ENCODE measurements at places on chromosomes 3 and 15.

GRCh38 chr15:78108300-78109084, 16.1 kb downstream of the SH2D7 start:
- DNase-seq: peak; percentile 66

GRCh38 chr3:127851899-127852298, 29.6 kb upstream of the MGLL start:
- no peak for DNase-seq

DNA sequence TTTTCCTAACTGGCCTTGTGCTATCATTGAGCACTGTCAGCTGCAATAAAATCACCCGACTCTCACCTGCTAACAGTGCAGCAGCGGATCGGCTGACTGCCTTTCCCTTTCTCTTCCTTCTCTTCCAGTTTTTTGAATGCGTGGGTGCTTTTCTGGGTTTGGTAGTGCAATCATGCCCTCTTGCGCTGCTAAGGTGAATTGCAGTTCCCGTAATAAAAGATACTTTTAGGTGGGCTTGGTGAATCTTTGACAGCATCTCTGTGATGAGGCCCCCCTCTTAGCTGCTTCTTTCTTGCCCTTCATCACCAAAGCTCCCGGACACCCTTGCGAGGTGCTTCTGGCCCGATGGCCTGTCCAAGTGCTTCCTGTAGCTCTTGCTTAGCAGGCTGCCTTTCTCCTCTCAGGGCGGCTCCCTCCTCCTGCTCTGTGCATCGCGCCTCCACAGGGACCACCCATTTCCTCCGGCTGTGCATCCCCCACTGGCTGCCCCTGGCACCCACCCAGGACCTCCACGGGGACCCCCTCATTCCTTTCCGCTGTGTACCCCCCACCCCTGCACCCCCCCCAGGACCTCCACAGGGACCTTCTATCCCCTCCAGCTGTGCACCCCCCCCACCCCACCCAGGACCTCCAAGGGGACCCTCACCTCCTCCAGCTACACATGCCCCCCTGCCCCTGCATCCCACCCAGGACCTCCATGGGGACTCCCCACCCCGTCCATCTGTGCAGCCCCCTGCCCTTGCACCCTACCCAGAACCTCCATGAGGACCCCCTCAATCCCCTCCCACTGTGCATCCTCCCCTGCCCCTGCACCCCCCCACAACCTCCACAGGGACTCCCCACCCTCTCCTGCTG, 50.8 kb upstream of the RPL32 start:
- DNase-seq: no peak

DNA sequence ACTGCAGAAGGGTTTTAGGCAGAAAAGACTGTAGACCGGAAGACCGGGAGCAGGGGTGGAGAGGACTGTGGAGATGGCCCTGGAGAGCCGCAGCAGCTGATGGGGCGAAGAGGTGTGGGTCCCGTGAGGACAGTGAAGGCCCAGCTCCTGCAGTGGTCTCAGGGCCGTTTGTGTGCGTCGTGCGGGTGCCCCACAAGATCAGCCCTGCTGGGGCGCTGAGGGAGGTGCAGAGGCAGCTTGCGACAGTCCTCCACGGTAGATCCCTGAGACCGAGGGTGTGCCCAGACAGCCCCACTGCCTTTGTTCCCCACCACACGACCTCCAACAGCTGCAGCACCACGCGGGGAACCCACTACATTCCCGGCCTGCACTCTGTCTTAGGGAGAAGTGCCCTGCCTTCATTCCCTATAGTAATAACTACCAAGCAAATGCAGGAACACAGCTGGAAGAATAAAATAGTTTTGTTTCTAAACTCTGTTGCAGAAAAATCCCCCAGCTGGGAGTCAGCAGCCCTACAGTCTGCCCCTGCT, 19.0 kb upstream of the CRABP1 start:
- no peak for DNase-seq

- no peak for DNase-seq
Observed at GRCh38 chr3:146134348-146135117, 26.5 kb downstream of the PLOD2 start.

DNA sequence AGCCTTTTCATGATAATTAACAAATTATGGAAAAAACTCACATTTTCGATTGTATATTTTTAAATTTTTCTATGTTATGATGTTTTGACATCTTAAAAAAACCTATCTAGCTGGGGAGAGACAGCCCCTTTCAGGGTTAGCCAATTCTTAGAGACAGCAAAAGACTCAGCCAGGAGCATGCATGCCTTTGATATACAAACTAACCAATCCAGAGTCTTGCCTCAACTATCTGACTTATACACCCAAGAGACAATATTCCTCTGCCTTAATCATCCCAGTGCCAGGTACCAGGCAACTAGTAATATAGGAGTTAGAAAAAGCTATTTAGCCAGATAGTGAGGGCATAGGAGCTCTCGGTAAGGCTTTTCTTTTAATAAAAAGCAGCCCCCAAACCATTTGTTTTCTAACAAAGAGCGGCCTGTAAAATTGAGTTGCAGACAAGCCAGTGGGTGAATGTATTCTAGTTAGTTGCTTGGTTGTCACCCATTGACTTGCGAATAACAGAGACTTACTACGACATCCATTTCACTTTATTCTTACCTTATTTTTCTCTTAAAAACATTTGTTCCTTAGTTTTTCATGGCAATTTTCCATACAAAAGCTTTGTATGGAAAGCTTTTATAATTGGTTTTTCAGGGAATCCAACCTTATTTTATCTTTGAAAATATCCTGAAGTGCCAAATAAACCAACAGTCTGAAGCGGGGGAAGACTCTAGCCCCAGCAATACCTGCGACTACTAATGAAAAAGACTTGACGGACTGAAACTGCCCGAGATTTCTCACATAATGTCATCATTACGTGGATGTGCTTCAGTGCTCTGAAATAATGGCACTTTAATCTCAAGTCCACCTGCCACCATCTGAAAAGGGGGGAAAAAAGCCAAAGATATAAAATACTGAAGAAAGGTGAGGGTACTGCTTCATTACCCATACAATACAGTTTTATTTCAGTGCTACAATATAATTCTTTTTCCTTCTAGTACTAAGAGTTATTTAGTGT, 64.6 kb upstream of the ATP2C1 start:
- DNase-seq: no peak

DNA sequence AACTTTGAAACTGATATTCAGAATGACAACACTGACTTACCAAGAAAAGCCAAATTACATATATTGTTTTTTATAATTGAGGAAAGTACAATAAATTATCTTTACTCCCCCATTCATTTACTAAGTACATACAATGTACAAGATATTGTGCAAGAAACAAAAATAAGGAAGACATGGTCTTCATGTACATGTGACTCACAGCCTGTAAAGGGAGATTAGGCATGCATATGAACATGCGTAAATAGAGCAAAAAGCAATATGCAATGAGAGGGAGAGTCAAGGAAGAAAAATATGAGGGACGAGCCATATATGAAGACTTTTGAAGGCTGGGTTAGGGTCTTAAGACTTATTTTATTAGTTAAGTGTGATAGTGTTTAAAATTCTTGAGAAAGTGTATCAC, 258.4 kb downstream of the GBE1 start:
- no peak for DNase-seq

DNA sequence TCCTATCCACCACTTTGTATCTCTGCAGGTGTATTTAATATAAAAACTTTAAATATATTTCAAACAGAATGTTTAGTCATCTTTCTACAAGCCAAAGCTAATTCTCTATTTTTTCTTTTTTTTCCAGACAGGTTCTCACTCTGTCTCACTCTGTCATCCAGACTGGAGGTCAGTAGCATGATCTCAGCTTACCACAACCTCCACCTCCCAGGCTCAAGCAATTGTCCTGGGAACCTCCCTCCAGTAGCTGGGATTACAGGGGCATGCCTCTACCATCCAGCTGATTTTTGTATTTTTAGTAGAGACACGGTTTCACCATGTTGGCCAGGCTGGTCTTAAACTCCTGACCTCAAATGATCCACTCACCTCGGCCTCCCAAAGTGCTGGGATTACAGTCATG, 202.6 kb downstream of the VGLL3 start:
- DNase-seq: no peak

GRCh38 chr3:46926871-46927717, 49.5 kb downstream of the CCDC12 start:
- no peak for DNase-seq

- no peak for DNase-seq
Observed at GRCh38 chr15:66877477-66878271, 175.6 kb downstream of the SMAD6 start.

- no peak for DNase-seq
Observed at GRCh38 chr3:10367506-10367905, 46.6 kb upstream of the SEC13 start.

GRCh38 chr15:51094606-51095569, at the start of gene TNFAIP8L3:
Gene TNFAIP8L3 (minus strand): TSS chr15:51094906. CDS start chr15:51094595, 311 bp downstream.
- DNase-seq: no peak

DNA sequence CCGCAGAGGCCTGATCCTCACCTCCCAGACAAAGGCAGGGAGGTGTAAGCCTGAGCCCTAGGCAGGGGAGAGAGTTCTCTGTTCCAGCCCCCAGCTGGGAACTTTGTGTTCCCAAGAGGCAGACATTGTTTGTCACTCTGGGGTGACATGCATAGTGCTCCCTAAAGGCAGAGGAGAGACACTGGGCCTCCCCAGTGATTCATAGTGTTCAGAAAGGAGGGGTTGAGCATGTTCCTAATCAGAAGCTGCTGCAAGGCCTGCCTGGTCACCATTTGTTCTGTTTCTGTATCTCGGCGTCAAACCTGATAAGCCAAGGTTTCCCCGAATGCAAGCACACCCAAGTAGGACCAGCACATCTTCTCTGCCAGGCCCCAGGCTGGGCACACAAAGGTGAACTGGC, 24.0 kb upstream of the SLC6A6 start:
- no peak for DNase-seq

DNA sequence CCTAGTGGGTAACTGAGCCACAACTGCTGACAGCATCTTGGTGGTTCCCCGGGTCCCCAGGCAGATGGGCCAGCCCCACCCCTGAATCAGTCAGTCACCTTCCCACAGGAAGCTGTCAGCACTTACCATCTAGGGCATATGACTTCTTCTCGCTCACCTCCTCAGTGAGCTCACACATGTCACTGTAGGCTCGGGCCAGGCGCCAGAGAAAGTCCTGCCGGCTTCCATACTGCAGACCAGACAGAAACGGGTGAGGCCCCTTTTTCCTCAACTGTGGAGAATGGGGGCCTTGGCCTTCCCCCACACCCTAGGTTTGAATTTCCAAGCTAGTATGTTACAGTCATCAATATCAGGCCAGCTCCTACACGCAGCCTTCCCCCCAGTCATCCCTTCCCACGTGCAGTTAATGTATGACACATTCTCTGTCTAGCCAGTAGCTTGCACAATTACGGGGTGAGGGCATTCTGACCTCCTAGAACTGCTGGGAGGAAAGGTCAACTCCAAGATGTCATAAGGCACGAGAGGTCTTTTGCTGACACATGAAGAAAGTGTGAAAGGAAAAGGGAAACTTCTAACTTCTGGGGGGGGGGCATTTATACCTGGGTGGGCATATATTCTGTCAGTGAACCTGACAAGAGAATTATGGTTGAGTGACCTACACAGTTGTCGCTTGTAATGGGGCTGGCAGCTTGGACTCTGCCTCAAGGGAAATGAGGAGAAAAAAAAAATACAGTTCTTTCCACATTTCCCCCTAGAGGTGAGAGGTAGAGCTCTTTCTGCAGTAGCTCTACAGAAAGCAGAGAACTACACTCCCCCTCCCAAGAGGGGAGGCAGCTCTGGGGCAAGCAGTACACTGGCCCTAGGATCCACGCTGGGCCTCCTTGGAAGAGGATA, 10.9 kb downstream of the RMDN3 start:
- peak; percentile 29 for DNase-seq

DNA sequence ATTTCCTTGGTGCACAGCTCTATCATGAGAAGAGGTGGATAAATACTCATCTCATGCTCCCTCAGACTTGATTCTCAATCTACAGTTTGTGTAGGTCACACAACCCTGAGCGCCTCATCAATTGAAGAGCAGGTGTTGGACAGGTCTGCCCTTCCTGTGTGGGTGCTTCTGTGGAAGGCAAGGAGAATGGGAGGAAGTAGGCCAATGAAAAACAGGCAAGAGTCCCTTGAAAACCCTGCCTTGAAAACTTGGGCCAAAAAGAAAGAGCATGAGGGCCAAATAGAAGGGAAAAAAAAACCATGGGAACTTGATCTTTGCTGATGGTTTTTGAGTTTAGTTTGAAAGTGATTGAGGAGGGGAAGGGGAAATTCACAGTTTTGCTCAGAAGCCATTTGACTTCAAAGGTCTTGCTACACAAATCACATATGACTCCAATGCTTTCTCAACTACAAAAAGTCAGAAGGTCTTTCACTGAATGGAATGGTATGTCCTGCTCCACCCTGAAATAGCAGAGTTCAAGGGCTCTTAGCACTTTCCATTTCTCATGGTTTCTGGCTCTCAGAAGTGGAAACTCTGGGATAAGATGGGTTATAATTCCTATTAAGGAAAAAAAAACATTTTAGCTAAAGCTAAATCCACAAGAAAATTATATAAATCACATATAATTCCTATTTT, 37.2 kb upstream of the TM4SF1 start:
- no peak for DNase-seq

DNA sequence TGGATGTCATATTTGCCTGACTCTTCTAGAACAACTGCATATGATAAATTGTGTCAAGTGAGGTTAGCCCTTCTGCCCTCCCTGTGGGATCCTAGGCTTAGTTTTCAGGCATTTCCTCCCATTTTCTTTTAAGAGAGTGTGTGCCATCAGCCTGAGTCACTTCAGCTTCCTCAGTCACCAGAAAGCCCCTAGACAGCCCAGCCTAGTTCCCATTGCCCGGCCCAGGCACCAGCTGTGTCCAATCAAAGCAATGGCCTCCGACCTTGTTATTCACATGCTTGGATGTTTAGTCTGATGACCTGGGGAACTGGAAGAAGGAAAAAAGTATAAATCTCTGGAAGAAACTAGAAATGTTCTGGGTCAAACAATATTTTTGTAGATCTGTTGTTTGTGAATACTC, 221.9 kb upstream of the LRIG1 start:
- DNase-seq: no peak

- no peak for DNase-seq
Observed at GRCh38 chr15:77904436-77904821, 173.1 kb downstream of the TBC1D2B start.

GRCh38 chr15:80645494-80646065, 49.5 kb upstream of the ABHD17C start:
- DNase-seq: no peak

- no peak for DNase-seq
Observed at GRCh38 chr3:9207116-9207763, 42.2 kb downstream of the SRGAP3 start.

DNA sequence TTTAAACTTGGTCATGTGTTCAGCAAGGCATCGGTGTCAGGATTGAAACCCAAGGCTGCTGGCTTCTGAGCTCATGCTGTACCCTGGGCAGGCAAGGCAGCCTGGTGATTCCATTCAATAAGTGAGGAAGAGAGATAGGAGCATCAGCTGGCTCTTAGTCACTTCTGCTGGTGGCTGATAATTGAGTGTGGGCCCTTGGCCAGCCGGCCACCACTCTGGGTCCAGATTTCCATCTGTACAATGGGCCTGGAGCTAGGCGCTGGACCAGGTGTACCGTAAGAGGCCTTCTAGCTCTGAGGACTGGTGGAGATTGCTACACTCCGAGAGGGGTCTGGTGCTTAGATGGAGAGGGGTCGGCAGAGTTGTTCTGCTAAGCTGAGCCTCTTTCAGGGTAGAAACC, 4.3 kb downstream of the CD276 start:
- DNase-seq: no peak

Measured in stimulated activated CD4-positive, alpha-beta T cell treated with anti-CD3 and anti-CD28 coated beads, Interleukin-1b, Interleukin-23, amount 100 ng/mL, for 1 hour (primary cell).